ENCODE measurements at places on chromosomes 6 and 20. TPM values are rescaled to one million over a fixed set of nuclear protein-coding genes. Genes with fewer than 3 reads are reported as not detected.

The APMAP gene
- total RNA-seq, result 132 TPM

DNA sequence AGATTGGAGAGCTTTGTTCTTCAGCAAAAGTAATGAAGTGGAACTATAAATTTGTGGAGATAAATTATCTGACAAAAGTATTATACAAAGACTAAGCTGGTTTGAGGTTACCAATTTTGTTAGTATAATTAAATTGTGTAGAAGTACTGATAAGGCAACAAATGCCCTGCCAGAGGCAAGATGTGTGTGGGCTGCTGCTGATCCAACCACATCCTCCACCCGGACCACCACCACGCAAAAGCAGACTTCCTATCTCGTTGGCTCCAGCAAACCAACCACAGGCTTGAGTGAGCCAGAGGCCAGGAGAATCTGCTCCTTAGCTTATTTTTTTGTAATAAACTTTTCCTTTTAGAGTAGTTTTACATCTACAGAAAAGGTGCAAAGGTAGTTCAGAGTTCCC lies 1.1 kb upstream of the MYLK4 start:
- DNase-seq, result no peak

- no peak for DNase-seq
These were observed 52.7 kb downstream of the EBF4 start for GRCh38 chr20:2745060-2745910.

GRCh38 chr6:31874836-31875572 lies 3.8 kb downstream of the SLC44A4 start:
- no peak for DNase-seq

DNA sequence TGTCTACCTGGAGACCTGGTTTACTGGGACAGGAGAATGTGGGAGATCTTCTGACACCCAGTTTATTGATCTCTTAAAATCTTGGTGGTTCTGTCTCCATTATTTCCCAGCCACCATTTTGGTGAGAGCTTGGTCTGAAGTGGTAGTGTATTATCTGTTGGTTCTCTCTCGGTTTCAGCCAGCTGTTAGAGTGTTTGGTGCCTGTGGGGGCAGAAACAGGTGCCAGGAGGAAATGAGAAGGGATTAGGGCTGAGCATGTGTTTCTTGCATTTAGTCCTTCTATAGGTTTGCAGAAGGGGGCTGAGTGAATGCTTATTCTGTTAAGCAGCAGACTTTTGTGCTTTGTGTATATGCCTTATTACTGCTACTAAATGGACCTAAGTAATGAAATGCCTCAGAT lies 9.6 kb downstream of the JARID2 start:
- DNase-seq, result no peak
